NCI-H1417 (cell line): ENCODE measurements at places on chromosomes 3 and 15.

- DNase-seq = no peak
Measured at GRCh38 chr15:101326462-101327146, 31.6 kb upstream of the SNRPA1 start.

- no peak for DNase-seq
Measured at GRCh38 chr3:61687206-61687605, 125.8 kb downstream of the PTPRG start.

DNA sequence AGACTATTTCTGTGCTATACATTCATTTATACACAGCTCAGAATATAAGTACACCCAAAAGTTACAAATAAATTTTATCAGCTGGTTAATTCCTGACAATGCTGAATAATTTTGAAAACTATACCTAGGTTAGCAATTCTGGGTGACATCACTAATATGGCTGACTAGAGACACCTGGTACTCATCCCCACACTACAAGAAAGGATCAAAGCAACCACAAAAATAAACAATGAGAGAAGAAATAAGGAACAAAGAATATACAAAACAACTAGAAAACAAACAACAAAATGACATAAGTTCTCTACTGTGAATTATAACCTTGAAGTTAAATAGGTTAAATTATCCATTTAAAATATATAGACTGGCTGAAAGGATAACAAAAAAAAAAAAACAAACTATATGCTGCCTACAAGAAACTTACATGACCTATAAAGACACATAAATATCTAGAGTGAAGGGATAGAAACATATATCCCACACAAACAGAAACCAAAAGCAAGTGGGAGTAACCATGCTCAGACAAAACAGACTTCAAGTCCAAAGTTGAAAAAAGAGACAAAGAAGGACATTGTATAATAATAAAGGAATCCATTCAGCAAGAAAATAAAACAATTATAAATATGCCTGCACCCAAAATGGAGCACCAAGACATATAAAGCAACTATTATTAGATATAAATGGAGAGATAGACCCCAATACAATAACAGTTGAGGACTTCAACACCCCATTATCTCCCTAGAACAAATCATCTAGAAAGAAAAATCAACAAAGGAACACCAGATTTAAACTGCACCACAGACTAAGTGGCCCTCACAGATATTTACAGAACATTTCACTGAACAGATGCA is 57.8 kb downstream of the IMPG2 start:
- no peak for DNase-seq

DNA sequence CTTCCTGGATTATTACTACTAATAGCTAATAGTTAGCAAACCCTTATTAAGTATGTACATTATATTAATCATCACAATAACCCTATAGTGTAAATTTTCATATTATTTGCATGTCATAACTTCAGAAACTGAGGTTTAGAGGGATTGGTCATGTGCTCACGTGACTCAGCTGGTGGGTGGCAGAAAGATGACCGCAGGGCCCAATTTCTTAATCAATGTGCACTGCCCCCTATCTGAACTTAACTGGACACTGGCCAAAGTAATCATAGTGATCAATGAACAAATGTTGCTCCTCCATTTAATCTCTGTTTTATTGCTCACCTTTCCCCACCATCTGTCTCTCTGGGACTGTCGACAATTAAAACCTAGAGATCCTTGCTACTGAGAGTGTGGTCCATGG is 52.2 kb downstream of the PLD1 start:
- no peak for DNase-seq

- DNase-seq = peak; percentile 35
Measured at GRCh38 chr15:78457101-78457500, 19.1 kb downstream of the IREB2 start.

- DNase-seq = no peak
Measured at GRCh38 chr15:65818927-65819562, 27.0 kb upstream of the DENND4A start.

DNA sequence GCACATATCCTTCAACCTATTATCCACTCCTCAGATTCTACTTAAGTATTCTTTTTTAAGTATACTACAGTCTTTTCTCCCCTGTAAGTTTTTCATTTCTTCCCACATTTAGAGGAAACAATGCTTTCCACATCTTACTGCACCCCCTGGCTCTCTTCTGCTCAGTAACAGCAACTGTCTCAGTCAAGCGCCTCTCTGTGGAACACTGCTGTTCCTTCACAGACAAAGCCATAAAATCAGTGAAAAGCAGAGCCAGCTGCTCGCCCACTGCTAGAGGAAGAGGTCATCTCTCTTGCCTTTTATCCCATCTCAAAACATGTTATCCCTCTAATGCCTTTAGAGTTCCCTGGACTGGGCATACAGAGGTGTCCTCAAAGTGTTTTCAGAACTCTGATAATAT is 24.8 kb downstream of the SERP1 start:
- DNase-seq = no peak

DNA sequence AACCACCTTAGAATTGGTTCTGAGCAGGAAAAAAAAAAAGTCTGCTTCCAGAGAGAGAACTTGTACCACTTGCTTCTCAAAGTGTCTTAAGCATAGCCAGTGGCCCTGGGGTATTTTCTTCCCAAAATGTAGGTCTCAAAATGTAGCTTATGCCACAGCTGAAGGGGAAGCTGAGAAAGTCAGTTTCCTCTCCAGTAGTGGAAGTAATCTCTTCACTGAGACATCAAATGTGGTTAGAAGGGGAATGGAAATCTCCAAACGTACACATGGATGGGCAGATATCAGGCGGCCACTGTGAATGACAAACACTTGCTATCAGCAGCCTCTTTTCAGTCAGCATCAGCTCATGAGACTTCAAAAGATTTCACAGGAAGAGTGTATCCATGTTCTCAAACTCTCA is 841.2 kb downstream of the TUSC7 start:
- no peak for DNase-seq

DNA sequence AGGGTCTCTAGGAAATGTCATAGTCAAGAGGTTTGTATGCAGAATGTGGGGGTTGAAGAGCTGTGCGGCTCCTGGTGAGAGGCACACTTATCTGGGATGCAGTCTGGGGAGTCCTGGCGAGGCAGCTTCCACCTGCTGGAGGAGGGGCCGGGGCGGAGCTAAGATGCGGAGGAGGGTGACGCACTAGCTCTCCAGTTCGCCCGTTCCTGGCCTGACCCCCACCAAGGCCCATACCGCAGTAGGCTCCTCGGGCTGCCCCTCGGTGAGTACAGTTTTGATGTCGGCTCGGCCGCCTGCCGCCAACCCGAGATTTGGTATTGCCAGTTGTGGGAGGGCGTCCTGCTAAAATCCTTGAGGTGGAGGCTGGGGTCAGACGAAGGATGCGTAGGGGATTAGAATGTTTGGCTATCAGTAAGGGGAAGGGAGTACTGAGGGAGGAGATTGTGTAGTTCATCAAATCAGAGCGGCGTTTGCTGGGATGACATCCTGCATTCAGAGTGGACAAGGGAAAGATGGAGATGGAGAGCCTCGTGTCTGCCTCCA is at the start of gene SCG5:
TSS of gene SCG5 (plus strand) at position 194 of the 543 bp plus-strand sequence. CDS start 1,883 bp downstream, outside the sequence.
- peak; percentile 87 for DNase-seq

GRCh38 chr3:124664804-124665203 is 65.4 kb upstream of the UMPS start:
- no peak for DNase-seq

GRCh38 chr3:59247402-59247841 is 197.6 kb upstream of the CFAP20DC start:
- no peak for DNase-seq

DNA sequence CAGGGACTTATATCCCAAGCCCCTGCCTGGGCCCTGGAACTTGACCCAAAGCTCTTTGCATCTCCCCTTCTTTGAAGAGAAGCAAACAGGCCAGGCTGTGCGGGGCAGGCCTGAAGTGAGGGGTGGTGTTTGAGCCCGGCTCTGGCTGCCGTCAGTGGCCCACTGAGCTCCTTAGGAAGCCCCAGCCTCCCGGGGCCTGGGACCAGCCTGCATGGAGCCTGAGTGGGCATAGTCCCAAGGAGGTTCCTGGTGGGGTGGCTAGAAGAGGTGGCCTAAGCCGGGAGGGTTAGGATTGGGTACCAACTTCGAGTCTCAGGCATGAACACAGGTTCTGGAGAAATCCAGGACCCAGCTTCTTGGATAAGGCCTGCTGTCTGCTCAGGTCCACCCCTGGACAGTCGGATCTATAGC is 6.4 kb downstream of the TMIE start:
- DNase-seq = no peak

DNA sequence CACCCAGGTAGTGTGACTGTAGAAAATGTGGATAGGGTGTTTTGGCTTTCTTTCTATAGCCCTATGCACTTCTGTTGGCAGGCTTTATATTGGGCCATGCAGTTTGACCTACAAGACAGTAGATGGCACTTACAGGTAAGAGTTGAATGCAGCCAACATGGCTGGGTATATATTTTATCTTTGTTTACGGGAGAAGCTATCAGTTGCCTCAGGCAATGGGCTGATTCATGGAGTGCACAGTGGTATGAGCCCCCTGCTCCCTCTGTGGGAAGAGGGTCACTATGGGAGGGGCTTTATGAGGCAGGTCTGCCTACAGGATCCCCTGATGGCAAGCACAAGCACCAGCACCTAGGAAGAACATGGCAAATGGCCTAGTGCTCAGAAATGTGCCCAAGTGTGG is 301.2 kb upstream of the CDIN1 start:
- no peak for DNase-seq

DNA sequence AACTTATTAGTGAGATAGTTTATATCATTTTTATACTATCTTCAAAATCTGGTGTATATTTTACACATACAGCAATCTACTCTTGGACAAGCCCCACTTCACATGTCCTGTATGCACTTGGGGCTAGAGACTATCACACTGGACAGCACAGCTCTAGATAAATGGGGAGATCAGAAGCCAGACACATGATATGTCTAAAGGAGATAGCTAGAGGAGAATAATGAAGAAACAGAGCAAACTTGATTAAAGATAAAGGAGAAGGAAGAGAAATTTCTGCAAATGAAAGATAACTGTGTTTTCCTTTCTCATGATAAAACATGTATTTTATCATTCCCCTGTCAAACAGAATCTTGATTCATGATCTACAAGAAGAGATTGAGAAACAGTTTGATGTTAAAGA is 13.0 kb downstream of the CPA3 start:
- no peak for DNase-seq

DNA sequence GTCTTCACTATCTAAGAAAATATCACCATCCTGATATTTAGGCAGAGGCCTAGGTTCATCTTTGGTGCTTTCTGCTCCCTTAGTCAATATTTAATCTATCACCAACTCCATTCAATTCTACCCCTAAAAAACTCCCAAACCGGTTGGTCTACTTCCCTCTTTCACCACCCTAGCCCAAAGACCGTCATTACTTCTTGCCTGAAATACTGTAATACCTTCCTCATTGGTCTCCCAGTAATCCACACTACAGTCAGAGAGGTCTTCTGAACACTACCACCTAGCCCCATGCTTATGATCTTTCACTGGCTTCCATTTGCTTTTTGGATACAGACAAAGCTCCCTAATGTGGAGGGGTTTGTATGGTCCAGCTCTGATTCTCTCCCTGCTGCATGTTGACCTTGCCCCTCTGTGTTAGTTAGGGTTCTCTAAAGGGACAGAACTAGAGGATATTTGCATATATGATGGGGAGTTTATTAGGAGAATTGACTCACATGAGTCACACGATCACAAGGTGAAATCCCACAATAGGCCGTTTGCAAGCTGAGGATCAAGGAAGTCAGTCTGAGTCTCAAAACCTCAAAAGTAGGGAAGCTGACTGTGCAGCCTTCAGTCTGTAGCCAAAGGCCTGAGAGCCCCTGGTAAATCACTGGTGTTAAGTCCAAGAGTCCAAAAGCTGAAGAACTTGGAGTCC is 36.4 kb upstream of the ATP2C1 start:
- no peak for DNase-seq

GRCh38 chr3:108495717-108496116 is 14.7 kb downstream of the MYH15 start:
- DNase-seq = no peak

- no peak for DNase-seq
Measured at GRCh38 chr3:57682284-57682683, 10.6 kb downstream of the DENND6A start.

GRCh38 chr15:34682674-34683073 is 72.1 kb downstream of the GJD2 start:
- DNase-seq = no peak

GRCh38 chr15:40926659-40927494 is 2.3 kb upstream of the DLL4 start:
- no peak for DNase-seq
